ENCODE measurements at places on chromosomes 1 and 21.

DNA sequence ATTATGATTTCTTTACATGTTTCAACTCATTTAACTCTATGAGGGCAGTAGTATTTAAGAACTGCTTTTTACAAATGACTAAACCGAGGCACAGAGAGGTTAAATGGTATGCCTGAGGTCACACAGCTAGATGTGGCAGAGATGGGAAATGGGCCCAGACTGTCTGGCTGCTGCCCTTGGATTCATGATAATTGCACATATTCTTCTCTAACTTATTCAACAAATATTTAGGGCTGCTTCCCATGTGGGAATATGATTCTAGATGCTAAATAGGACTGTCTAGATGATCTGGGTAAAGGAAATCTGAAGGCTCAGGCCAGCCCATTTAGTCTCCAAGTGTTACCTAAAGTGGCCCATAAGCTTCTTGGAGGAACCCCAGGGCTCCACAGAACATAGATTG is 26.2 kb downstream of the C8A start:
- DNase-seq = no peak

DNA sequence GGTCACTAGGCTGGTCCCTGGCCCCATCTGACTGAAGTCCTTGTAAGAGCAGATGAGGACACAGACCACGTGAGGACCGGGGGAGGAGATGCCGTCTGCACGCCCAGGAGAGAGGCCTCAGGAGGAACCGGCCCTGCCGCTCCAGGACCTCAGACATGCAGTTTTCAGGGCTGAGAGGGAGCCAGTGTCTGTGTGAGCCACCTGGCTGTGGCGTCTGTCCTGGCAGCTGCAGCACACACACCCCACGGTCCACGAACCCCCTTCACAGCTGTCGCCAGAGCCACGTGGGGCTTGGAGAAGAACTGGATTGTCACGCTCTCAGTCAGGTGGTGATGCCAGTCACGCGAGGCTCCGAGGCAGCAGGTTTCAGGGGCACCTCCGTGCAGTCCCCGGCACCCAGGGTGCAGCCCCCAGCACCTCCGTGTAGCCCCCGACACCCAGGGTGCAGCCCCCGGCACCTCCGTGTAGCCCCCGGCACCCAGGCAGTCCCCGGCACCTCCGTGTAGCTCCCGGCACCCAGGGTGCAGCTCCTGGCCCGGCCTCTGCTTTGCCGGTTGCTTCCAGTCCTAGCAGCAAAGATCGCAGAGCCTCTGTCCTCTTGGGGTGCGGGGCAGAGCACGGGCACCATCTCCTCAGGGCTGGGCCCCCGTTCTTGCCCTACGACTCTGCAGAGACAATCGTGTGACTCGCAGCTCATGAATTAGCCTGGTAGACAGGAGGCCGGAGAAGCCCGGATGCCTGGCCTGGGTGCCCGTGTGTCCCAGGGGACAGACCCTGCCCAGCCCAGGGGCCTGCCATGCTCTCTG is 19.0 kb upstream of the SUMO3 start:
- peak; percentile 17 for DNase-seq

DNA sequence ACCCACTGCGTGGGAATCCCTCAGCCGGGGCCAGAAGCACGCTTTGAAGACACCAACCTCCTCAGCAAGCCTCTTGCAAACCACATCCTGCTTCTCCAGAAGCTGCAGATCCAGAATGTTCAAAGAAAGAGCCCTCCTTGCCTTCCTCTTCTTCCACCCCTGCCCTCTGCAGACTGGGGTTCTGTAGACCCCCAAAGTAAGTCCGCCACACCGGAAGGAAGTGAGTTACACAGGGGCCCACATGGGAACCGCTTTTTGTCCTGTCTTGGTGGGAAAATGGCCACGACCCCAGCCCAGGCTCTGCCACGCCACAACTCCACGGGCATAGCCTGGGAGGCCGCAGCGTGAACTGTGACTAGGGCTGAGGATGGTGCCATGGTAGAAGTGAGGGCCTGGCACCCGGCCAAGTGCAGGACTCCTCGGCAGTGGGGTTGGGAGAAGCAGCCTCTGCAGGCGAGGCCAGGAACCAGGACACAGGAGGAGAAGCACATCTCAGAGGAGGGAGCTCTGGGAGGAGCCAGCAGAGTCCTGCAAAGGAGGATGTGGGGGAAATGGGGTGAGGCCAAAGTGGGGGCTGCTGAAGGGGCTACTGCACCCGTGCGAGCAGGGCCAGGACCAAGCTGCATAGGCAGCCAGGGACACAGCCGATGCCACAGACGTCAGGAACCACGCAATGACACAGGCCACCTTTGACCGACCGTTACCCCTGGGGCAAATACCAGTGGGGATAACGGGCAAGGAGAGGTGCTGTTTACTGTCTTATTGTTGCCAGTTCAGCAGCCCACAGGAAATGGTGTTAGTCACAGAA is 30.9 kb downstream of the PDE9A start:
- no peak for DNase-seq

DNA sequence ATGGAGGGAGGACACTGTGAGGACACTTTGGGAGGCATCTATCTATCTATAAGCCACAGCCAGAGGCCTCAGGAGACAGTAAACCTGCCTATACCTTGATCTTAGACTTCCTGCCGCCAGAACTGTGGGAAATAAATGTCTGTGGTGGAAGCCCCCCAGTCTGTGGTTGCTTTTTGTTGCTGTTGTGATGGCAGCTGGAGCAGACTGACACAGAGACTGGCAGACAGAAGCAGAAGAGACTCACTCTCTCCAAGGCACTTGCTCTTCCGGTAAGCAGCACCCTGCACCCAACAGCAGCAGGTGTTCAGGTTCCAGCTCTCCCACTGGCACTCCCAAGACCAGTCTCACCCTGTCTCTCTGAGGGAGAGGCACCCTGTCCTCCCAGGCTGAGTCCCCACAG is 297.6 kb downstream of the TTLL7 start:
- DNase-seq = no peak

DNA sequence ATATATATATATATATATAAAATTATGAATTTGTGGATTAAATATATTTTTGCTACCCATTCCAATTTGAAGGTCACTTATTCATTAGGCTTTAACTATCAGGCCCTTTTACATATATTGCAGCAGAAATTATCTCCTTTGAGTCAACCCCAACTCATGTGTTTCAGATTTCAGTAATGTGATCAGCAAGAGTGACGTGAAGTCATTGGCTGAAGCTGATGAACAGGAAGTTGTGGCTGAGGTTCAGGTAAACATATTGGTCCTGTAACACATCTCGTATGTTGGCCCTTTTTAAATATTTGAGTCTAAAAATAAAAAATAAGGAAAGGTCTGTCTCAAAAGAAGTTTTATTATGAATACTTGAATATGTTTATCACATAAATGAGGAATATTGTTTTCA is 8.5 kb downstream of the VPS45 start:
- no peak for DNase-seq

GRCh38 chr21:45169682-45170081 is 95.3 kb downstream of the ADARB1 start:
- no peak for DNase-seq

- DNase-seq = no peak
Observed at GRCh38 chr21:44286716-44287632, 1.3 kb downstream of the AIRE start.
